ENCODE measurements at places on chromosomes 3 and 15. TPM values are rescaled to one million over a fixed set of nuclear protein-coding genes. Genes with fewer than 3 reads are reported as not detected.

The KCNMB3 gene
- total RNA-seq: 0.74 TPM

The TLR9 gene
- 1.4 TPM for total RNA-seq

The GOLGA8S gene
- 0.18 TPM for total RNA-seq

The IQCF5 gene
- not detected for total RNA-seq

The RPP14 gene
- total RNA-seq: 30.9 TPM

The PPP2R3A gene
- total RNA-seq: 0.44 TPM

The CLSTN2 gene
- total RNA-seq: not detected

The CCR9 gene
- total RNA-seq: not detected

The TGFBR2 gene
- 64.1 TPM for total RNA-seq

The SKOR1 gene
- total RNA-seq: 0.30 TPM

DNA sequence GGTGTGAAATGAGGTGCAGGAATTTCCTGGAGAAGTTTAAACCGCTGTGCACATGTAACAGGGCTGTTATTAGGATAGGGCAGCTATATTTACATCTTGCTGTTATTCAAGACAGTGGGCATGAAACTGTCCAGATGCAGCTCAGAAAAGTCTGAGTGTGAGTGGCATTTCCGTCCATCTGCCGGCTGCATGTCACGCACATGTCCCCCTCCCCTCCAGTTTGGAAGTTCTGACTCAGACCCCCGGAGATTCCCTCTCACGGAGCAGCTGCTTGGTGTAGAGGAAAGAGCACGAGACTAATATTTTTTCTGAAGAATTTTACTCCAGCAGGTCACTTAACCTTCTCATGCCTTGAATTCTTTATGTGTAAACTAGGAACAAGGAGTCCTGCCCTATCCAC lies 69.8 kb downstream of the FEM1B start:
- no peak overlapping the region for H3K27ac ChIP-seq
- no peak for DNase-seq
- peaks cover 2% of the 10 kb centered on the region for H3K36me3 ChIP-seq
- no peaks in the 10 kb centered on the region for H3K27me3 ChIP-seq

- H3K4me1 ChIP-seq: no peaks in the 10 kb centered on the region
- no peaks in the 10 kb centered on the region for H3K36me3 ChIP-seq
- peaks cover 4% of the 10 kb centered on the region for H3K27me3 ChIP-seq
- H3K27ac ChIP-seq: no peak overlapping the region
Observed at GRCh38 chr3:123778525-123778924, 105.6 kb downstream of the MYLK start.

- peak overlapping the region; percentile 45 for H3K27ac ChIP-seq
- no peak overlapping the region for H3K4me3 ChIP-seq
- peaks cover 9% of the 10 kb centered on the region for H3K36me3 ChIP-seq
- DNase-seq: no peak
- no peaks in the 10 kb centered on the region for H3K27me3 ChIP-seq
Observed at GRCh38 chr3:182904164-182904563, 76.2 kb downstream of the DCUN1D1 start.

DNA sequence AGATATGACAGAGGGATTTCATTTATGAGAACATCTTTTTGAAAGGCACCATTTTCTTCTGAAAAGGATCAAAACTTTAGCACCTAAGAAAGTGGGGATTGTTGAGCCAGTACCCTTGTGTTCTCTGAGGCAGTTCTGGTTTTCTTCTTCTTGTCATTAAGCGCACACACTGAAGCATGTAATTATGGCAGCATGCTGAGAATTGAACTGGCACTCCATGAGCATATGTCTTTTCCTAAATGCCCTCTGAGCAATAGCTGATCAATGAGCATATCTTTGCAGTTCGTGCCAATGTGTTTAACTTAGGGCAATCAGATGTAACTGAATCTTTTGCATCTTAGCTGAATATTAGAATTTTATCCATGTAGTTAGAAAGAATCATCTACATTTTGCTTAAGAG lies 53.9 kb upstream of the VGLL3 start:
- no peaks in the 10 kb centered on the region for H3K4me1 ChIP-seq
- H3K4me3 ChIP-seq: no peak overlapping the region
- no peak for DNase-seq
- H3K27me3 ChIP-seq: no peaks in the 10 kb centered on the region
- no peak overlapping the region for H3K27ac ChIP-seq
- no peaks in the 10 kb centered on the region for H3K36me3 ChIP-seq

GRCh38 chr15:27870320-27870719 lies 228.8 kb downstream of the OCA2 start:
- H3K36me3 ChIP-seq: no peaks in the 10 kb centered on the region
- no peaks in the 10 kb centered on the region for H3K4me1 ChIP-seq
- no peak overlapping the region for H3K27ac ChIP-seq
- peaks cover 3% of the 10 kb centered on the region for H3K27me3 ChIP-seq
- H3K4me3 ChIP-seq: no peak overlapping the region

GRCh38 chr3:134627831-134628230 lies 23.0 kb downstream of the KY start:
- H3K4me3 ChIP-seq: no peak overlapping the region
- H3K27ac ChIP-seq: no peak overlapping the region
- DNase-seq: no peak
- peaks cover 11% of the 10 kb centered on the region for H3K27me3 ChIP-seq
- peaks cover 2% of the 10 kb centered on the region for H3K36me3 ChIP-seq

DNA sequence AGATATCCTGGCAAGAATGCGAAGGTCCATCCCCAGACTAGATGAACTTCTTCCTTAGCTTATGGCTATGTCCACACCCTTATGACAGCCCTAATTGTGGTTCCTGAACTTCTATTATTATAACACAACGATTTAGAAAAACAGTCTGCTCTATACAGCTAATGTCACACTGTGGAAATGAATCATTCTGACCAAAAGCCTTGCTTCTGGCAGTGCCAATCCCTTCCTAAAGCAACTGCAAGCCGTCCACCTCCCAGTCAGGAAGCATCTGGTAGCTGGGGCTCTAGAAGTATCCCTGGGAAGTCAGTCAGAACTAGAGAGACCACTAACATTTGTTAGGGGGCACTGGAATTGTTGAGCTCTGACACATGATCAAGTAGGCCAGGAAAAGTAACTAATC lies 45.0 kb downstream of the MYO5A start:
- no peak overlapping the region for H3K27ac ChIP-seq
- H3K36me3 ChIP-seq: no peaks in the 10 kb centered on the region
- no peaks in the 10 kb centered on the region for H3K27me3 ChIP-seq
- no peak for DNase-seq
- H3K4me1 ChIP-seq: peaks cover 43% of the 10 kb centered on the region

DNA sequence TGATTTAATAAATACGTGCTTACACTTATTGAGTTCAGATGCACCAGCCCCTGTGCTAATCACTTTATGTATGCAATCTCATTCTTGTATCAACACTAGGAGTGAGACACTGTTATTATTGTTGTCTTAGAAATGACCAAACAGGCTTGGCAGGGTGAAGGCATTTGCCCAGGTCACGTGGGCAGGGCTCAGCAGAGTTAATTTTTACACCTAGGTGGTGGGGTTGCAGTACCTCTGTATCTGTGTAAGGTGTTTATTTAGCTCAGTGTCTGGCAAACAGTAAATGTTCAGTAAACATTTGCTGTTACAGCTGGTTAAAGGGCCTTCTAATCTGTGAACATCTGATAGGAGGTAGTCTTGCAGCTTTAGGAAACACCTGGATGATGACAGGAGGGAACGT lies 200.0 kb downstream of the CACNA2D3 start:
- no peak overlapping the region for H3K27ac ChIP-seq
- no peak for DNase-seq
- no peak overlapping the region for H3K4me3 ChIP-seq

GRCh38 chr3:90018779-90019178 lies 911.4 kb downstream of the EPHA3 start:
- H3K4me1 ChIP-seq: no peaks in the 10 kb centered on the region
- no peaks in the 10 kb centered on the region for H3K27me3 ChIP-seq
- no peak overlapping the region for H3K27ac ChIP-seq
- no peak overlapping the region for H3K4me3 ChIP-seq
- DNase-seq: no peak
- no peaks in the 10 kb centered on the region for H3K36me3 ChIP-seq

GRCh38 chr3:194482196-194482593 lies 4.6 kb downstream of the ATP13A3 start:
- peaks cover 38% of the 10 kb centered on the region for H3K36me3 ChIP-seq
- peaks cover 46% of the 10 kb centered on the region for H3K4me1 ChIP-seq
- peak overlapping the region; percentile 46 for H3K4me3 ChIP-seq
- peak overlapping the region; percentile 68 for H3K27ac ChIP-seq

GRCh38 chr3:99842826-99843589 lies 25.3 kb downstream of the CMSS1 start:
- H3K27me3 ChIP-seq: no peaks in the 10 kb centered on the region
- H3K4me3 ChIP-seq: no peak overlapping the region
- no peak for DNase-seq
- H3K4me1 ChIP-seq: peaks cover 22% of the 10 kb centered on the region
- H3K27ac ChIP-seq: no peak overlapping the region
- peaks cover 3% of the 10 kb centered on the region for H3K36me3 ChIP-seq

GRCh38 chr15:100112636-100113305 lies 229.0 kb downstream of the ADAMTS17 start:
- H3K27me3 ChIP-seq: no peaks in the 10 kb centered on the region
- DNase-seq: no peak
- H3K36me3 ChIP-seq: no peaks in the 10 kb centered on the region
- peak overlapping the region; percentile 98 for H3K27ac ChIP-seq
- peaks cover 42% of the 10 kb centered on the region for H3K4me1 ChIP-seq
- no peak overlapping the region for H3K4me3 ChIP-seq

- no peaks in the 10 kb centered on the region for H3K27me3 ChIP-seq
- DNase-seq: no peak
- no peaks in the 10 kb centered on the region for H3K4me1 ChIP-seq
Observed at GRCh38 chr3:143597774-143598652, 250.3 kb downstream of the SLC9A9 start.

GRCh38 chr3:127405010-127405598 lies 117.3 kb upstream of the PRR20G start:
- no peak overlapping the region for H3K27ac ChIP-seq
- no peaks in the 10 kb centered on the region for H3K4me1 ChIP-seq
- no peak for DNase-seq
- H3K36me3 ChIP-seq: no peaks in the 10 kb centered on the region

GRCh38 chr15:44584162-44584749 lies 47.3 kb downstream of the EIF3J start:
- H3K36me3 ChIP-seq: peaks cover 27% of the 10 kb centered on the region
- DNase-seq: peak; percentile 56
- H3K4me1 ChIP-seq: peaks cover 8% of the 10 kb centered on the region
- H3K27me3 ChIP-seq: no peaks in the 10 kb centered on the region
- no peak overlapping the region for H3K27ac ChIP-seq

GRCh38 chr3:65828706-65829105 lies 210.0 kb downstream of the MAGI1 start:
- no peak overlapping the region for H3K27ac ChIP-seq
- H3K27me3 ChIP-seq: no peaks in the 10 kb centered on the region
- H3K36me3 ChIP-seq: no peaks in the 10 kb centered on the region
- H3K4me3 ChIP-seq: no peak overlapping the region

GRCh38 chr3:68759526-68760035 lies 172.8 kb downstream of the TAFA4 start:
- no peak overlapping the region for H3K4me3 ChIP-seq
- H3K4me1 ChIP-seq: no peaks in the 10 kb centered on the region
- DNase-seq: no peak
- no peak overlapping the region for H3K27ac ChIP-seq
- H3K27me3 ChIP-seq: no peaks in the 10 kb centered on the region

DNA sequence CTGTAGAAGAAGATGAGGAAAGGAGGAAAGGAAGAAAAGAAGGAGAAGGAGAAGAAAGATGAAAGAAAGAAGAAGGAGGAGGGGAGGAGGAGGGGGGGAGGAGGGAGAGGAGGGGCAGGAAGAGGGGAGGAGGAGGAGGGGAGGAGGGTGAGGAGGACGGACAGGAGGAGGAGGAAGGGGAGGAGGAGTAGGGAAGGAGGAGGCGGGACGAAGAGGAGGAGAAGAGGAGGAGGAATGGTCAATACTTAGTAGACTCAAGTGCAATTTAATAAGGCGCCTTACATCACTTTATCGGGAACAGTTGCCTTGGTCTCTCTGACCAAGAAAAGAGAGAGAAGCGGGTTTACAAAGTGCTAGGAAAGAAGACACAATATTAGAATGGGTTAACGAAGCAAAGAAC lies 23.7 kb upstream of the NR2E3 start:
- H3K27me3 ChIP-seq: peaks cover 16% of the 10 kb centered on the region
- no peaks in the 10 kb centered on the region for H3K36me3 ChIP-seq
- no peaks in the 10 kb centered on the region for H3K4me1 ChIP-seq
- no peak overlapping the region for H3K4me3 ChIP-seq

DNA sequence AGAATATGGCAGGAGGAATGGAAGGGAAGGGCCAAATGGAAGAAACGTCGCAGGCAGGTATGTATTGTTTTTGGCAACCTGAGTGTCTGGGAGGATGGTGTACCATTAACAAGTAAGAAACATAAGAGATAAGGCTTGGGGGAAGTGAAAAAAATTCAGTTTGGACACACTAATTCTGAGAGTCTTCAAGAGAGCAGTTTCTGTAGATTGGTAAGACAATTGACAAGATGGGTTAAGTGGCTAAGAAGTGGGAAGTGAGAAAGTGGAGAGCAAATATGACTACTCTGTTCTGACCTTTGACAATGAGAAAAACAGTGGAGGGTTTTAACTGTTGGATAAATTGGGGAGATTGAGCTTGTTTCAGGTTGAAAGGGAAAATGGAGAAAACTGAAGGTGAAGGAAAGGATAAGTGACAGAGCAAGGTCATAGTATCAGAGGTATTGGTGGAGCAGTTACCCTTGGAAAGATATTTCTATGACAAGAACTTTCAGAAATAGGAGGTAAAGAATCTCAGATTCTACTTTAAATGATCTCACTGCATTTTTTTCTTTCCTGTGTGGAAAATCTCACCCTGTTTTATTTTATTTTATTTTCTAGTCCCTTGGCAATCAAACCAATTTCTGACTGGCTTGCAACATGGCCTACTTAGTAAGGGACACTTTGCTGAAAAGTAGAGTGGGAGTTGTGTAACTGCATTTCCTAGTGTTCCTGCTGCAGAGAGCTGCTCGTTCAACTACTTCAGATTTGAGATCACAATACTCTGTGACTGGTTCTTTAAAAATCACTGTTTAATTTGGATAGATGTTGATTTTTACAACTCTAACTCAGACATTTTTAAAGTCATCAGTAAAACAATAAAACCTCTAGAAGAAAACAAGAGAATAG lies 23.1 kb upstream of the GABPB1 start:
- H3K36me3 ChIP-seq: peaks cover 1% of the 10 kb centered on the region
- DNase-seq: no peak
- H3K27me3 ChIP-seq: peaks cover 4% of the 10 kb centered on the region

- DNase-seq: no peak
- H3K4me1 ChIP-seq: no peaks in the 10 kb centered on the region
- H3K27me3 ChIP-seq: peaks cover 23% of the 10 kb centered on the region
- H3K27ac ChIP-seq: no peak overlapping the region
- no peaks in the 10 kb centered on the region for H3K36me3 ChIP-seq
- H3K4me3 ChIP-seq: no peak overlapping the region
Observed at GRCh38 chr3:186013312-186013711, 75.5 kb upstream of the TRA2B start.

GRCh38 chr3:152271501-152272236 lies 2.9 kb downstream of the MBNL1 start:
- H3K4me3 ChIP-seq: peak overlapping the region; percentile 88
- peaks cover 39% of the 10 kb centered on the region for H3K36me3 ChIP-seq
- H3K27me3 ChIP-seq: no peaks in the 10 kb centered on the region
- peak overlapping the region; percentile 91 for H3K27ac ChIP-seq
- peaks cover 53% of the 10 kb centered on the region for H3K4me1 ChIP-seq
- no peak for DNase-seq
